ENCODE measurements at places on chromosomes 4 and X.
A peak's percentile ranks its signal among the peaks of the same experiment; 100 is the strongest.

DNA sequence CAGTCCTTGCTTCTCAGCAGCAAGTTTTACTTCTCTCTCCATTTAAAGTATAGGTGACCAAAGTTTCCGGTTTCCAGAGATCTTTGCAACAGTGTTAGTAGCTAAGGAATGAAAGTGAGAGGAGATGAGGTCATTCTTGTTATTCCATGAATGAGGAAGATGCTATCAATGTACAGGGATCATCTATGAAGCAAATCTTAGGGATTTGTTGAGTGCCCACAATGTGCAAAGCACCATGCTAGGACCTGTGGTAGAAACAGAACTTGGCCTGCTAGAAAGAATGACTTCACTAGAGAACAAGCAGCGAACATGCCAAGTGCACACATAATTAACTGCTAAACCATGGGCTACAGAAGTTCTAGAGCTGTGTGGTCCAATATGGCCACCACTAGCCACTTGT, 112.5 kb downstream of the MID1 start:
- no peak for DNase-seq

GRCh38 chr4:26308568-26308967, 12.2 kb upstream of the RBPJ start:
- DNase-seq = no peak

GRCh38 chr4:69322055-69322454, 41.8 kb downstream of the UGT2B28 start:
- DNase-seq = no peak

GRCh38 chr4:105637408-105638176, 70.9 kb downstream of the INTS12 start:
- DNase-seq = peak; percentile 48

- no peak for DNase-seq
Measured at GRCh38 chr4:114890773-114891172, 222.6 kb downstream of the NDST4 start.

DNA sequence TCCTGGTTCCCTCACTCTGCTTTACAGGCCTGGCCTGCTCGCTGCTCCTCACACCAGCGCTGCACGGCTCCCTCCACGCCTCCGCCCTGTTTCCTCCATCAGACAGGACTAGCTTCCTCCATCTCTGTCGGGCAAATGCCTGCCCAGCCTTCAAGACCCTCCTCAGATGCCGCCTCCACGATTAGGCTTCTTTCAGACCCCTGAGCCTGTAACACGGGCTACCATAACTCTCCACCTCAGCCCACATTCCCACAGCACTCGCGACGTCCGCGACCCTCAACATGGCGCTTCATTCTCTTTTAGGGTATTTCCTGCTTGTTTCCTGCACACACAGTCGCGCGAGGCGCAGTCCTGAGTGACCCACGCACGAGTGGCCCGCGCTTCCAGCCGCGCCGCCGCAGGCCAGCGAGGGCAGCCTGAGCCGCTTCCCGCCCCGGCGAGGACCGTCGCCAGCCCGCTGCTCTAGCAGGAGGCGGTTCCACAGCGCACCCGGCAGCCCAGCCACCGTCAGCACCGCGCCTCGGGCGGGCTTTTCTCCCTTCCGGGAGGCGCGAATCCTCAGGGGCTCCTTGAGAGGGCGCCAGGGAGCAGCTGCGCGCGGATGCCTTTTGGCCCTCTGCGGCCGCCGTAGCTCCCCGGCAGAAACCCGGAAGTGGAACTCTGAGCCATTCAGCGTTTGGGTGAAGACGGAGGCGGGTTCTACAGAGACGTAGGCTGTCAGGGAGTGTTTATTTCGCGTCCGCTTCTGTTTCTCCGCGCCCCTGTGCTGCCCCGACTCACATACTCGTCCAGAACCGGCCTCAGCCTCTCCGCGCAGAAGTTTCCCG, at the start of gene FRG1:
TSS of gene FRG1 (plus strand) at position 695 of the 827 bp plus-strand sequence. CDS start 138 bp downstream, outside the sequence.
- no peak for DNase-seq

- no peak for DNase-seq
Measured at GRCh38 chr4:52611030-52611555, 48.0 kb downstream of the USP46 start.

- no peak for DNase-seq
Measured at GRCh38 chr4:127896069-127896468, 15.4 kb downstream of the PLK4 start.

DNA sequence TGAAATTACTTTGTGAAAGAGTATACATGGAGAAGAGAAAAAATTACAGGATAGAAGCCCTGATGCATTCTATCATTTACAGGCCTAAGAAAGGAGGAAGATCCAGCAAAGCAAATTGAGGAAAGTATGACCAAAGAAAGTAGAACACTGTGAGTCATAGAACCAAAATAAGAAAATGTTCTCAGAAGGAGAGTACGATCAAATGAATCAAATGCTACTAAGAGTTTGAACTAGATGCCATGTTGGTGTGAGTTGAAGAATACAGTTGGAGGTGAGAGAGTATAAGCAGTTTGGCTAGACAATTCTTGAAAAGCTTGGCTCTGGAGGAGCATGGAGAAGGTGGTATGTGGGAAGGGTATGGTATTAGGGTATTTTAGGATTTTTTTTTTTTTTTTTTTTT, 161.8 kb downstream of the RPA4 start:
- no peak for DNase-seq

- peak; percentile 78 for DNase-seq
Measured at GRCh38 chrX:118221270-118221669, 104.7 kb upstream of the KLHL13 start.

- peak; percentile 11 for DNase-seq
Measured at GRCh38 chr4:94621491-94622080, 136.2 kb upstream of the BMPR1B start.

DNA sequence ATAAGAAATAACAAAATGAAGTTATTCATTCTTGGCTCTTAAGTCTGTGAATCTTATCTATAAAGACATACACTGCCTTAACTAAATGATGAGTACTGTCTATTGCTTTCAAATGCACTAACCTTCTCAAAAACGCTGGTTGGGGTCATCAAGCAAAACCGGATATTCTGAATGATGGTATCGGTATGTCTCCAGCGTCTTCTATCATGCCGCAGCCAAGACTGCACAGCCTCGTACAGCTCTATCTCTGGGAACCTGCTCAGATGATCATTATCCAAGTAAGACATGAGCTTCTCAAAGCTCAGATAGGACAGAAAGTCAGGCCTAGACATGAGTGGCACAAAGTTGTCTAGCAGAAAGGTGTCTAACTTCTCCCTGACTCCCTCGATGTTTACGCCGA, 21.1 kb downstream of the KLHL15 start:
- no peak for DNase-seq

GRCh38 chrX:1658071-1658491, 43.2 kb downstream of the ASMT start:
- peak; percentile 92 for DNase-seq

GRCh38 chr4:1192091-1192492, 19.7 kb upstream of the SPON2 start:
- DNase-seq = no peak

DNA sequence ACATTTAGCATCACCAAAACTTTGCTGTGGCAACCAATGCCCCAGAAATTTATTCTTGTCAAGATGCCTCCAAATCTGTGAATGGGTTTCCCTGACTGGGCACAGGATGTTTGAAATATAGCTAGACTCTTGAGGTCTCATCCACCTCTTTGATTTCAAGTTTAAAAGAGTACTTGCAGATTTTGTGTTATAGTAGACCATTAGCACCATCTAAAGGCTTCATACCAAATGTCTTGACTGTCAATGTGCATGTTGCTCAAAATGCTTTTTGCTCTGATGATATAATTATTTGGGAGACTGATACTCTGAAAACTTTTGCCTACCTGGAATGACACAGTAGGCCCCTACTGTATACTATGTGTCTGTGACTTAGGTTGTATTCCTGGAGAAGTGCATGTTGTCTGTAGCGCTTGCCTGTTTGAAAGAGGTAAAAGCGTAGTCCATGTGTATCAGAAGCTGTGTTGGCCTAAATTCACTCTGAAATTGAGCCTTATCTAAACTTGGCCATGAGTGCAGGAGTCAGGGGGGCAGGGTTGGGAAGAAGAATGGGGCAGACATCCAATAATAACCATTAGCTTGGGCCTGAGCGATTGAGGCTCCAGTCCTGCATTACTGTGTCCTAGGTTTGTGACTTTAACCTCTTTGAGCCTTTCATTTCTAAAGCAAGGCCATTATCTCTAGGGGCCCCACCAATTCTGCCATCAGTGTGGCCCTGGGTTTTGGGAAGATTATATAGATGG, 33.8 kb downstream of the NDP start:
- DNase-seq = peak; percentile 27

GRCh38 chr4:143353797-143354196, 17.1 kb downstream of the GAB1 start:
- no peak for DNase-seq

DNA sequence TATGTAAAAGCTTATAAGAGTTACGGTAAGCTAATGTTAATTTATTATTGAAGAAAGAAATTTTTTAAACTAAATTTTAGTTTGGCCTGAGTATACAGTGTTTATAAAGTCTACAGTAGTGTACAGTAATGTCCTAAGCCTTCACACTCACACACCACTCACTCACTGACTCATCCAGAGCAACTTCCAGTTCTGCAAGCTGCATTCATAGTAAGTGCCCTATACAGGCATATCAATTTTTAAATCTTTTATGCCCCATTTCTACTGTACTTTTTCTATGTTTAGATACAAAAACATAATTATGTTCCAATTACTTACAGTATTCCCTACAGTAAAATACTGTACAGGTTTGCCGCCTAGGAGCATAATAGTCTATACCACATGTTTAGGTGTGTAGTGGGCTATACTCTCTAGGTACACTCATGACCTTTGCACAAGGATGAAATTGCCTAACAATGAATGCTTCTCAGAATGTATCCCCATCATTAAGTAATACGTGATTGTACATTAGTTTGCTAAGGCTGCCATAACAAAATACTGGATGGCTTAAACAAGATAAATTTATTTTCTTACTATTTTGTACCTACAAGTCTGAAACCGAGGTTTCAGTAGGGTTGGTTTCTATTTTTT, 333.8 kb upstream of the PCDH7 start:
- DNase-seq = no peak

- no peak for DNase-seq
Measured at GRCh38 chrX:2967584-2967983, 38.4 kb upstream of the ARSD start.

- no peak for DNase-seq
Measured at GRCh38 chr4:26931451-26931850, 70.8 kb downstream of the STIM2 start.

GRCh38 chrX:56932106-56932505, 63.2 kb downstream of the SPIN3 start:
- DNase-seq = no peak

GRCh38 chr4:7680106-7680505, 245.4 kb upstream of the PSAPL1 start:
- no peak for DNase-seq

DNA sequence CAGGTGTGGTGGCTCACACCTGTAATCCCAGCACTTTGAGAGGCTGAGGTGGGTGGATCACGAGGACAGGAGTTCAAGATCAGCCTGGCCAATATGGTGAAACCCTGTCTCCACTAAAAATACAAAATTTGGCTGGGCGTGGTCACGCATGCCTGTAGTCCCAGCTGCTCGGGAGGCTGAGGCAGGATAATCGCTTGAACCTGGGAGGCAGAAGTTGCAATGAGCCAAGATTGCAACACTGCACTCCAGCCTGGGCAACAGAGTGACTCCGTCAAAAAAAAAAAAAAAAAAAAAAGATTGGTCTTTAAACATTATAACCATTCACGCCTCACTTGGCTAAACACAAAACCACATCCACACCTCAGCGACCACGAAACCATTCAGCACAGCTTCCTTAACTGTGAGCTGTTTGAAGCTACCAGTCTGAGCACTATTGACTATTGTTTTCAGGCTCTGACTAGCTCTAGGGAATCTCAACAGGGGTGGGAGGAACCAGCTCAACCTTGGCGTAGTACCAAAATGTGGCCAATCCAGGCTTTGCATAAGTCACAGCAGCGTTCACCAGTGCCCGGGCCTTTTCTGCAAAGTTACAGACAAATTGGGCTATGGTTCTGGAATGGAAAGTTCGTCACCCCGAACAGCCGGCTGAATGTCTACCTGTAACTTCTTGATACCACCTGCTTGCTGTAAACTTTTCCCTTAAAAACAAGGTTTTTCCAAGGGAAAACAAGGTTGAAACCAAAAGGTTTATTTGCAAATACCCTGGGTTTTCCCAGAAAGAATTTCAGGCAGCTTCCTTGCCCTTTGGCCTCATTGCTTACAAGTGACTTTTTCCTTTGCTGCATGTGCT, 73.6 kb upstream of the DHX15 start:
- peak; percentile 32 for DNase-seq

DNA sequence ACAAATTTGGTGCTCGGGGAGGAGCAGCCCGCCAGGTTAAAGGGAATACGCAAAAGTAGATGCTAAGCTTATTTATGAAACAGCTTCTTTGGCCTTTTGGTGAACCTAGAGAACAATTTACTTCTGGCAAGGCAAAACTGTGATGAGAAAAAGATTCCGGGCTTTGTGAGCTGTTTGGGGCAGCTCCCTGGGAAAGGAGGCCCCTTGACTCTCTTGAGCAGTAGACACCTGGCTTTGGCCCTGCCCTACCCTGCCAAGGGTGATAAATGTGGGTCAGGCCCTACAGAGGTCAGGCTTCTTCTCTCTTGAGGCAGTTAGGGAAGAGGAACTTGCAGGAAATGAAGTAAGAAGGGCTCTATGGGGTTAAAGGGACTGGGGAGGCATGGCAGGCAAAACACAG, 509.6 kb downstream of the MID1IP1 start:
- DNase-seq = no peak

- DNase-seq = no peak
Measured at GRCh38 chr4:22473268-22473667, 42.6 kb downstream of the ADGRA3 start.

GRCh38 chr4:187017147-187017546, 293.5 kb upstream of the FAT1 start:
- DNase-seq = no peak

GRCh38 chr4:66376921-66377320, 706.6 kb upstream of the EPHA5 start:
- no peak for DNase-seq

DNA sequence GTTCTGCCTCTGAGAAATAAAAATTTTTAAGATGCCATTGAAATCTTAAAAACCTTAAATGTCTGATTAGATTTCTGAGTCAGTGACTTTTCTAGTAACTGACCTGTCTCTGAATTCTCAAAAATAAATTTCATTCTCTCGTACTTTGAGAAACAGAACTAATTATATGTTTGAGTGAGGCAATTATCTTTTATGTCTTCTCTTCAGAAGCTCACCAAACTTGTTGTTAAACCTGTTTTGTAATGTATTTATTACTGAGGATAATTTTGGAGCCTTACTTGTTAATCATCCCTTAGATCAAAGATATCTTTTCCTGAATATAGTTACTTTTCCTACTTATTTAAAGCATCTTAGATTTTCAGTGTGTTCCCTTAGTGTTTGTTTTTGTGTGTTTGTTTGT, 64.5 kb upstream of the MMAA start:
- DNase-seq = no peak

DNA sequence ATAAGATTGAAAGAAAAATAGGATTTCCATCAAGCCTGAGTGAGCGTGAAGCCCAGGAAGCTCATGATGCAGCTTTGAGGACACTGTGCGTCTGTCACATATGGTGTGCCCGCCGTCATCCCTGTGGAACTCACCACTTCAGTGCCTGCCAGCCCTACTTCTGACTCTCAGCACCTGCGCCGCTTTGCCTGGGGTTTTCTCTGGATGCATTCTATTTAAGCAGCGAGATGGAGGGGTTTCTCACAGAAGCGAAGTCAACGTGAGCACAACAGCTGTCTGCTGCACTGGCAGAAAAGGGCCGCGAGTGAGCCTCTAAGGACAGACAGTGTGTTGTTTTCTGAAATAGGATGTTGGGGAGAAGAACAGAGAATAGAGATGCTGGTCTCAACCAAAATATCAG, 6.2 kb upstream of the TMEM128 start:
- peak; percentile 44 for DNase-seq

GRCh38 chr4:6815029-6815836, 32.7 kb downstream of the KIAA0232 start:
- no peak for DNase-seq

- no peak for DNase-seq
Measured at GRCh38 chr4:140343303-140343702, 30.1 kb upstream of the SCOC start.
